B cell (primary cell): ENCODE measurements at places on chromosomes 16 and 17.

DNA sequence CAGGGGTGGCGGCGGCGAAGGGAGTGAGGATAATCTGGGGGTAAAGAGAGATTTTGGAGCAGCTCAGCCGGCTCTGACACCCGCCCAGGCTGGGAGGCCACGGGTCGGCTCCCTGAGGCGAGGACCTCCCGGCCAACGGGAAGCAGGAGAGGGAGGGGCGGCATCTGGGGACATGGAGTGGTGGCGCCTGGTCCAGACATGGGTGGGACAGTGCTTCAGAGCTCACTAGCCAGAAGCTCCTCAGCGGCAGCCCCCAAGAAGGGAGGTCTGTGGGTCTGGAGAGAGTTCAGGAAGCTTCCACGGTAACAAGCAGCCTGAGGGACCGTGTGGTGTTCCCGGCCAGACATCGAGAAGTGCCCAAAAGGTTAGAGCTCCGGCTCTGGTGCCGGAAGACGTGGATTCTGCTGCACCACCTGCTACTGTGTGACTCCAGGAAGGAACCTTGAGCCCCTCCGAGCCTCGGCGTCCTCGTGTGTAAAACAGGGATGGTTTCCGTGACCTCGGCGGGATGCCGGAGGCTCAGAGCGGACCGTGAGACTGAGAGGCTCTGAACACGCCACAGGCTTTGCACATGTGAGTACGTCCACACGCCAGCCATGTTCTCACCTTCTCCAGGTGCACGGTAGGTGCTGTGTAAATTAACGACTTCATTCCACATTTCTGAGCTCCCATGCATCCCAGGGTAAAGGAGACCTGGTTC lies 56.9 kb downstream of the TIMM22 start:
- no peak for DNase-seq

- no peak for DNase-seq
These were observed 32.5 kb downstream of the UBE2O start for GRCh38 chr17:76420356-76421043.

GRCh38 chr16:87971933-87972332 lies 20.7 kb downstream of the BANP start:
- no peak for DNase-seq

DNA sequence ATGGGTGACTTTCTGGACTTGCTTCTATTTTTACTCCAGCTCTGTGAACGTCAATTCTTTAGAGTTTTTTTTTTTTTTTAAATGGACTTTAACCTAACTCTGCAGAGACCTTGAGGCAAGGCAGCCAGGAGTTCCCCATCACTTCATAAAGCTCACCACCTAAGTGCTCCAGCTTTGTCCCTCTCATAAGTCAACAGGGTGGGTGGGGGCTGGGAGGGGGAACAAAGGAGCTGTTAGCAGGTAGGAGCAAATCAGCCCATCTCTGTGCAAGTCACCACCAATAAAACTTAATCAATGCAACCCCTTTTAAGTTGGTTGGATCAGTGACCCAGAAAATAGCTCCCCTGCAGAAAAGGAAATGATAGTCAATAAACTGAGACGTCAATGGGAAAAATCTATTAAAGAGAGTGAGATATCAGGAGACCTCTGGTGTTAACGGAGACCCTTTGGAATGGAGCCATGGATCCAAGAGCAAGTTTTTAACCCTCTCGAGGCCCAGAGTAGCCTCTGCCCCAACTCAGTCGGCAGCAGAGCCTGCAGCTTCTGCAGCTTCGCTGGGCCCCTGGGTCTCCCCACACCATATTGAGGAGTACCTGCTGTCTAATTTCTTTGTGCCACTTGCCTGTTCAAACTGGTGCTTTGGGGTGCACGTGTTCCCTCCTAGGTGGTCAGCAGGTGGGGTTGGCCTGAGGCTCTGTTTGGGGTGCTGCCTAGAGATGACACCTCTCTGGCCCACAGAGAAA lies 27.6 kb upstream of the ETV4 start:
- no peak for DNase-seq

- DNase-seq, result no peak
These were observed 57.0 kb downstream of the TANC2 start for GRCh38 chr17:63023049-63023448.

DNA sequence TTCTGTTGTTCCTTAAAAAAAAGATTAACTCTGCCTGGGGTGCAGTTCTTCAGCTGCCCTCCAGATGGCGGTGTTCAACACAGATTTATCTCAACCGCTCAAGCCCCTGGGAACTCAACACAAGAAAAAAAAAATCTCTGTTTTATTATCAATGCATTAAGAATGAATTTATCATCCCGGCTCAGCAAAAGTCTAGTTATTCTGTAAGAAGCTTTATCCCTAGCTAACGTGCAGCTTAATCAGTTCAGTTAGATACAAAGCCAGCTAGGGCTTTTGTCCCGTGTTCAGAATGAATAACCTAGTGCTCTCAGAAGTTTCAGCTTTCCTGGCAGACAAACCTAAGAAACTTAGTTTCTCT lies 475.9 kb upstream of the CCL2 start:
- peak; percentile 47 for DNase-seq

- no peak for DNase-seq
These were observed 7.0 kb downstream of the PLXDC1 start for GRCh38 chr17:39144416-39144840.

- DNase-seq, result no peak
These were observed 26.1 kb upstream of the MLKL start for GRCh38 chr16:74726716-74727115.

DNA sequence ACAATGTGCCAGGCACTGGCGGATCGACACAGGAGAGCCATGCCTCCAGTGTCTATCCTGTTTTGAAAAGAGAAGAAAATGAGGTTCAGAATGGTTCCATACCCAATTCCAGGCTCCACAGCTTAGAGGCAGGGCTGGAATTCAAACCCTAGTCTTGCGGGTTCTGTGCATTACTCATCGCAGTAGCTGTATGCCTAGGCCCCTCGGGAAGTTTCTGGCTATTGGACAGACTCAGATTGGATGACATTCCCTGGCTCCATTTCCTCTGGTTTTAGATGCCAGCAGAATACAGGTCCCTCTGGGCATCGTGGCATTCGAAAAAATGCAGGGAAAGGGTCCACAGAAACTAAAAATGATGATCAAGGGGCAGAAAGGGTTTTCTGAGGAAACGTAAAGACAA lies 184.7 kb downstream of the COPRS start:
- DNase-seq, result no peak

DNA sequence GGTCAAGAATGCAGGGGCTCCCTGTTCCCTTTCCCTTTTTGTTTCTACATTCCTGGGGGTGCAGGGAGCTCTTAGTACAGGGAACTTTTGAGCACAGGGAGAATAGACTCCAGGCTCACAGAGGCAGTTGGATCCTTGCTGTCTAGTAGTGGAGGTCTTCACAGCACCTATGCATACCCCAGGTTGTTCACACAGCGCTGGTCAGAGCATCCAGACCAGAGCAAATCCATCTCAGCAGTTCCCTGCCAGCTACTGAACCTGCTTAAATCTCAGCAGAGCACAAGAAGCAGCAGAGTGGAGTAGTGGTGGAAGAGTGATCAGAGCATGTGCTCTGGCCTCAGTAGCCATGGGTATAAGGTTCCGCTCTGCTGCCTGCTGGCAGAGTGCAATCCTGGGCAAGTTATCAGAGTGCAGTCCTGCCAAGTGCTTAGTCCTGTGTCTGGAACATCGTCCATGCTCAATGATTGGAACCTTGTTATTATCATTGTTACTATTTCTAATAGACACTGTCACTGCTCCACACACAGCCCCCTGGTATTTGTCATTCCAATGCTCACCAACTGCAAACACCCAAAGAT lies 220.4 kb downstream of the CBLN1 start:
- no peak for DNase-seq

DNA sequence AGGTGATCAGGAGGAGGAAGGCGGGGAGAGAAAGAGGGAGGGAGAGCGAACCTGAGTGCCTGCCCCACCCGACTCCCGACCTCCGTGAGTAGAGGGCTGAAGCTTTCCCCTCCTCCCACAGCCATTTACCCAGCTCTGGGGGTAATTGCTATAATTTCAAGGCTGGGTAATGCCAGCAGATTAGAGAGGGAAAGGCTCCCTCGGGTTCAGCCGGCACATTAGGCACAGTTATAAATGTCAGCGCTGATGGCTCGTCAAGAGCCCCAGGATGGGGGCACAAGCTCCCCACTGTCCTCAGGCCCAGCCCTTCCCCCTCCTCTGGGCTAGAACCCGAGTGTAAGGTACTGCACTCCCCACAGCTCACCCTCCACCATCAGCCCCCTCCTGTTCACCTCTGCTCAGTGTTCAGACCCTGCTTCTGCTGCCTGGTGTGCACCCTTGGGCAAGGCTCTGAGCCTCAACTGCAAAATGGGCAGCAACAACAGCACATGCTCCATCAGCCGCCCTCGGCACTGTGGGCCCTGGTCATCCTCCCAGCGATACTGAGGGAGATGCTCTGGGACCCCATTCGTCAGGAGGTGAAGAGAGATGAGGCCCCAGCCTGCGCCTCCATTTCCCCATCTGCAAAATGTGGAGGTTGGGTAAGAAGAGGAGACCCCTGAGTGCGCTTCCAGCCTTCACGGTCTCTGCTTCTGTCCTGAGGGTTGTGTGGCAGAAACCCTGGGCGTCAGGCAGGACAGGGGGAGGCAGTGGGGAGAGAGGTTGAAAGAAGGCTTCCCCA lies 77.2 kb downstream of the NT5M start:
- no peak for DNase-seq

GRCh38 chr16:68506331-68507053 lies 32.6 kb upstream of the ZFP90 start:
- no peak for DNase-seq

DNA sequence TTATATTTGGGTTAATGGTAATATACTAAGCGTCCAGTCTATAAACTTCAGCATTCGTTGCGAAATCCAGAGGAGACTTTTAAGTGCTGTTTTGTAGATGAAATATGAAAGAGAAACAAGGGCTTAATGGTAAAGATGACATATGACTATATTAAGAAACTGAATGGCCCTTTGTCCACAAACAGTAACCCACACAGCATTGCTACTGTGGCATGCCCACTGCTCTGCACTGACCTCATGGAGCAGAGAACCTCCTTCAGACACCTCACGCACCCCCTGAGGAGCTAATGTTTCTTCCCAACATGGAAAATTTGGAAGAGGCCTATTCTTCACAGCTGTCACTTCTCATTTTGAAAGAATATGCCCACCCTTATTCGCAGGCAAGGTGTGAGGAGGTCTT lies 26.7 kb downstream of the ASPA start:
- DNase-seq, result no peak

DNA sequence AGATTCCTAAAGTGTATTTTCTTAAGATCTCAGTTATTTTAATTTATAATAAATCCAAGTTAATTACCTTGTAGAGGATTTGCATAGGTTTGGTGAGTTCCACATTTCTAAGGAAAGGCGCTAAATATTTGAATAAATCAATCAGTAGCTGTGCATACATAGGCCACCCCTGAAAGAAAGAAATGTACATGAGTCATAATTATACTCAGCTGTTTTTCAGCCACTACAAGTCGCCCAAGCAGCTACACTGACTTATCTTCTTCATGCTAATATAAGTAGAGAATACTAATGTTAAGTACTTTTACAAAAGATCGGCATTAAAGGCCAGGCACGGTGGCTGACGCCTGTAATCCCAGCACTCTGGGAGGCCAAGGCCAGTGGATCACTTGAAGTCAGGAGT lies 14.9 kb downstream of the SETD6 start:
- DNase-seq, result no peak

DNA sequence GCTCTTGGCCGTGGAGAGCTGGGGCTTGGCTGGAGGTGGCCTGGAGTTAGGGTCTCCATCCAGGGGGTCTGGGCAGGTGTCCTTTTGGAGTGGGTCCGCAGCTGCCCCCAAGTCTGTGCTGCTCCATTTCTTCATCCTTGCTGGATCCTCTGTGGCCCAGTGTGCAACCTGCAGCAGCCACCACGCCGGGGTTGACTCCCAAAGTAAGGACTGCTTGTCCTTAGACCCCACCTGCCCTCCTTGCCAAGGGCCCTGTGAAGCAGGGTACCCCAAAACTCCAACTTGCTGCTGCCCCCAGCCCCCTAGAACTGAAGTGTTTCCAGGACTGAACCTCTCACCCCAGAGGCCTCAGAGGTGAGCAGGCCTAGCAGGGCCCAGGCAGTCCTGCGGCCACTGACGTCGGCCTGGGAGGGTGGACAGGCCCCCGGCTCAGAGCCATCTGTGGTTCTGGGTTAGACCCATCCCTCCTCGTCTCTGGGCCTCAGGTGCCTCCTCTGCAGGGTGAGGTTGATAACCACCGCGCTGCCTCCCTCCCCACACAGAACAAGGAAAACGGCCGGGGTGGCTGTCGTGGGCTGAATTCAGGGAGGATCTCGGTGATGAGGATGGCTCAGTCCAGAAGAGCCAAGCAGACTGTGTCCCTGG lies 16.9 kb downstream of the TRPV1 start:
- no peak for DNase-seq

DNA sequence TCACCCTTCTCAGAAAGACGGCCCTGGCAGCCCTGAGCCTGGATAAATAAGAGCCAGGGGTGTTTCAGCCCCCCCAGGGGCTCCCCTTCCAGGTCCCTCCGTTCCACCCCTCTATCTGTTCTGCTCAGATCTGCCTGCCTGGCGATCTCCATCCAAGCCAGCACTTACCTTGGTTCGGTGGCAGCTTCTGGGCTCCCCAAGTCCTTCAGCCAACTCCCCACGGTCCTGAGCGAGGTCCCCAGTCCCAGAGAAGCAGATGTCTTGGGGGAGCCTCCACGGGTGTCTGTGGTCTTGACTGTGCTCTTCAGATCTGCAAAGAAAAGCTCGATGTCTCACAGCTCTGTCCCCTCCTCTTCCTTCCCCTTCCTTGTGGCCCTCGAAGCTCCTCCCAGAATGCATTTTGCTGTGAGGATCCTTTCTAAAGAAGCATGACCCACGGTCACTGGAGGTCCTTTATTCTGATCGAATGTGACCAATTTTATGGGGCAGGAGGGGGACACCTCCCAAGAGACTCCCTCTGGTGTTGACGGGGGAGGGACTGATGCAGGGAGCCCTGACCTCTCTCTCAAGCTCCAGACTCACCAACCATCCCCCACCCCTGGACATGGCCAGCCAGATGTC lies at the start of gene PIK3R6:
Gene PIK3R6 (minus strand): TSS at position 314 of the 621 bp plus-strand sequence. CDS start 17,880 bp downstream, outside the sequence.
- DNase-seq, result no peak

GRCh38 chr17:78979780-78980623 lies at the start of gene LGALS3BP:
Gene LGALS3BP, minus strand, starts transcription at chr17:78979923. Its CDS starts 2,732 bp downstream, at chr17:78977191.
- no peak for DNase-seq

- peak; percentile 16 for DNase-seq
These were observed 38.3 kb upstream of the HAPSTR1 start for GRCh38 chr16:9053006-9053601.

- DNase-seq, result no peak
These were observed 1.4 kb downstream of the DNASE1L2 start for GRCh38 chr16:2237493-2238149.

GRCh38 chr17:55395803-55396505 lies 25.7 kb downstream of the MMD start:
- DNase-seq, result no peak

- peak; percentile 86 for DNase-seq
These were observed 767 bp downstream of the SYNGR2 start for GRCh38 chr17:78168903-78169793.

DNA sequence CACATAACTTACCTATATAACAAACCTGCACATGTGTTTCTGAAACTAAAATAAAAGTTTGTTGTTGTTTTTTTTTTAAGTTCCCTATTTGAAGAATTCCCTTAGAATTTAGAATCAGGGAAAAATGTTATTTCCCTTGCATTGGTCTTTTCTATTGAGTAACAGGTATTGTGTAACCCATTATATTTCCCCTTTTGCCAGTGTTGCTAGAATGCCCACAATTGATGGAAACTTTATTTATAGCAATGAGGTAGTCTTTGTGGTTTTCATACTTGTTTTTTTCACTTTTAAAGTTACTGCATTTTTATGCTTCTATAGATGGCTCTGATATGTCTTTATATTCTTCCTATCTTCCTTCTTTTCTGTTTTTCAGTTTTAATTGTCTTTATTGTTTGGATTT lies 3.9 kb downstream of the NLRP1 start:
- no peak for DNase-seq

GRCh38 chr16:82079892-82080291 lies 44.8 kb downstream of the HSD17B2 start:
- no peak for DNase-seq
